Activated CD8-positive, alpha-beta memory T cell treated with anti-CD3 and anti-CD28 coated beads for 1 hour (primary cell): ENCODE measurements at places on chromosomes 11 and 22.

GRCh38 chr22:19889951-19890350 is 35.3 kb upstream of the GNB1L start:
- DNase-seq, result no peak

- DNase-seq, result no peak
These were observed 658.0 kb downstream of the DLG2 start for GRCh38 chr11:84969103-84969502.

DNA sequence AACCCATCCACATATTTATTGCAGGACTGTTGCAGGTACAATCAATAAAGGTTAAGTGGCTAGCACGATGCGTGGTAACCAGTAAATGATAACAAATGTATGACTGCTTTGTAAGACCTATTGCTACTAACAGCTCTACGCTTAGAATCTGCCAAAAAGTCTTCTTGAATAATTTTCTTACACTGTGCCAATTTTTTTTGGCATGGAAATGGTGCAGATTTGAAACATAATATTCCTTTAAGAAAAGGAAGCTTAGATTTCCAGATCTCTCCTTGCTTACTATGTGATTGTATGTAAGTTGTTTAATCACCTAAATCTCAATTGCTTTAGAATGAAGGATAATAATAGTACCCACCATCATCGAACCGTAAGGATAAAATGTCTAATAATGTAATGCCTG is 192.0 kb downstream of the LRRC4C start:
- DNase-seq, result no peak

DNA sequence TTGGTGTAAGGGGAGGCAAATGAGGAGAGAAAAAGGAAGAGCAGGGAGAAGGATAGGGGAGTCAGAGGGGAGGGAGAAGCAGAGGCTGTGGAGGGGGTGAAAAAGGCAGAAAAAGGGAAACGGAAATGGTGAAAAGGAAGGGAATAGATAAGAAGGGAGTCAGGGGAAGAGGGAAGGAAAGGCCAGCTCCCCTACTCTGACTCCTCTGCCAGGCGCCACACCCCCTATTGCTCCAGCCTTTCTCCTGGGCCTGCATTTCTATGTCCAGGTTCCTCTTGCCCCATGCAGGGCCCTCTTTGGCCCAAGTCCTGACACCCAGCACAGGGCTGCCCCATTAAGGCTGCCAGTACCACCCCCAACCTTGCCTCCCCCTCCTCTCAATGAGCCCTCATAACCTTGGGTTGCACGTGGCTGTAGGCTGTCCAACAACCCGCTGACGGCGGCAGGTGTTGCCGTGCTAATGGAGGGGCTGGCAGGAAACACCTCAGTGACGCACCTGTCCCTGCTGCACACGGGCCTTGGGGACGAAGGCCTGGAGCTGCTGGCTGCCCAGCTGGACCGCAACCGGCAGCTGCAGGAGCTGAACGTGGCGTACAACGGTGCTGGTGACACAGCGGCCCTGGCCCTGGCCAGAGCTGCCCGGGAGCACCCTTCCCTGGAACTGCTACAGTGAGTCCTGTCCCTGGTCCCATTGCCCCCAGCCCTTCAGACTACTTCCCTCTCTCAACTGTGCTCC is 3.4 kb upstream of the NHERF4 start:
- no peak for DNase-seq

DNA sequence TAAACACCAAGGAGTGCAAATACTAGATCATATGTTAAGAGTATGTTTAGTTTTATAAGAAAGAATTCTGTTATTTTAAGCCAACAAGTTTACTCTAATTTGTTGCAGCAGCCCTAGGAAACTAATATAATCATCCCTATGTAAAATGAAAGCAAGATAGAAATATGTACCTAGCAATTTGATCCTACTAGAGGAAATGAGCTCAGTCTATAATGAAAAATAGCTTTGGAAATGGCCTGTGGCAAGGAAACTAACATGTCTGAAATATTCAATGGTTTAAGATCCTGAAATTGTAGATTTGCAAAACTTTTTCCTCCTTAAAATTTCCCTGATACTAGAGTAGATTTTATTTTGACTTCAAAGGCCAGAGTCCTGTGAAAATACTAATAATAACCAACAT is 112.7 kb upstream of the SLC5A12 start:
- DNase-seq, result no peak

DNA sequence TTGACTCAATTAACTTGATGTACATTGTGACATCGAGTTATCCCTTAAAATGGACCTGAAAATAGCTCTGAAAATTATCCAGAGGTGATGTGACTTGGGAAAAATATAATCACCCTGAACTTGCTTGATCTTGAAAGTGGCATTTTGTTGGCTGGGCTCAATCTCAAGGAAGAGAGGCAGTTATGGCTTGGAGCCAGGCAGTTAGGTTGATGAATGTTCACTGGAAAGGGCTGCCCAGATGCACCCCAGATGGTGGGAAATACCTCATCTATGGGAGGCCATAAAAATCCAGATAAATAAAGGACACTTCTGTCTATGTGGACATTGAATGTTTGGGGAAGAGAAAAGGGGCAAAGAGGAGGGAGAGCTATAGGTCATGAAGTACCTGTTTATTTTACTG is 55.7 kb upstream of the OR5AN1 start:
- DNase-seq, result no peak

DNA sequence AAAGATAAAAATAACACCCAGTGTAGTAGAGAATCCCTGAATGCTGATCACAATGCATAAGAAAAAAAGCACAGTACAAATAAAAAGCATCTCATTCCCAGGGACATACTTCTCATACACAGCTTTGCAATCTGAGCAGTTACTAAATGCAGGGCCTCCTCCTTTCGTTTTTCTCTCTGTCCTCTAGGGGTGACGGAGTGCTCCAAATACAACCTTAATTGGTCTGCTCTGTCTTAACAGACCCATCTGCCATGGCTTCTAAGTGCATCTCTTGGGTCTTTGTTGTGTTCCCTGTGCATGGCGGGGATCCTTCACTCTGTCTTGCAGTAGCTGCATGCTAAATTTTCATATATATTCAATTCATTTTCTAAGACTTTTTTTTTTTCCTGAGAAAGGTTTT is 1114.2 kb upstream of the RAG2 start:
- no peak for DNase-seq

- no peak for DNase-seq
These were observed 20.7 kb downstream of the SLN start for GRCh38 chr11:107691000-107691750.

- DNase-seq, result no peak
These were observed 88.7 kb downstream of the STIM1 start for GRCh38 chr11:3944198-3944597.

DNA sequence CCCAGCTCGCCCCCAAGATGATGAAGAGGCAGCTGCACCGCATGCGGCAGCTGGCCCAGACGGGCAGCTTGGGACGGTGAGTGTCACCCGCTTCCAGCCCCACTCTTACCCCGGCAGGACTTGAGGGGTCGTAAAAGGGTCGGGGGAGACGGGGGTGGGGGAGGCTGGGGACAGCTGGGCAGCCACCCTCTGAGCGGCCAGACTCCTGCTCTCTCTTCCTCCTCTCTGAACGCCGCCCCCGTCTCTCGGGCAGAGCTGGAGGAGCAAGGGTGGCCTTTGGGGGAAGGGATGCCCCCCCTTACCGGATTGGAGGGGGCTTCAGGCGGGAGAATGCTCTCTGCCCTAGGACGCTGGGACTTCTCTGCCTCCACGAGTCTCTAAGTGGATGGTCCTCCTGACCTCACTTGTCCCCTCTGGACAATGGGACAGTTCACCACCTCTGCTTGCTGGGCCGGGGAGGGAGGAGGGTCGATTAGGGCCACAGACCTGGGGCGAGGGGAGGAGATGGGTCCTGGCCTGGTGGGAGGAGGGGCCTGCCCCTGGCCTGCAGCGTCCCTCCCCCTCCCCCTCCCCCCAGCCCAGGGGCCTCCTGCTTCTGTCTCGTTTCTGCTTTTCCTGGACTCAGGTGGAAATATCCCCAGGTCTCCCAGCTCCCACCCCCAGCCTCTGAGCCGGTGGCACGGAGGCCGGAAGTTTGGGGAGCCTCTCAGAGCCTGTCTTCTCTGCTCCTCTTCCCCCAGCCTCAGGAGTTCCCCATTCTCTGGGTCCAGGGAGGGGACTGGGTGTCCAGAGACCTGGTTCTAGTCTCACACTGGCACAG is 512 bp downstream of the SH3BP1 start:
- DNase-seq, result no peak

GRCh38 chr11:26244207-26244606 is 87.7 kb upstream of the ANO3 start:
- no peak for DNase-seq

DNA sequence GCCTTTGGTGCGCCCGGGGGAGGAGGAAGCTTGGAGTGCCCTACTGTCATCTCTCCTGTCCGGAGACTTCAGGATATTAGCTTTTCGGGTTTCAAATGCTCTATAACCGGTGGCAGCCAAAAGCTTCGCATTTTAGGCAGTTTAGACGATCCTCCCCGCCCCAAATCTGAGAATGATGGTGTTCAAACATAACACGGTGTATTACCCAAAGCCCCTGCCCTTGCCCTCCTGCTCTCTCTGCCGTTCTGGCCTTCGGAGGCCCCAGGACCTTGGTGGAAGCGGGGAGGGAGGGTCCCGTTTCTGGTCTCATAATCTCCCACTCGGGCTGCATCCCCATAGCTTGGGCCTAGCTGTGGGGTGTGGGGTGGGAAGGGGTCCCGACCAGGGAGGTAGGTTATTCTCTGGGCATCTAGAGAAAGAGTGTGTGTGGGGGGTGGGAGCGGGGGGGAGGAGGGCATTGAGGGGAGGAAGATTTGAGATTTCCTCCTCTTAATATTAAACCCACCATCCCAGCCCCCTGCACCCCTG is 2.3 kb downstream of the PKNOX2 start:
- DNase-seq, result no peak

GRCh38 chr22:26463101-26463661 is 20.4 kb downstream of the HPS4 start:
- no peak for DNase-seq

DNA sequence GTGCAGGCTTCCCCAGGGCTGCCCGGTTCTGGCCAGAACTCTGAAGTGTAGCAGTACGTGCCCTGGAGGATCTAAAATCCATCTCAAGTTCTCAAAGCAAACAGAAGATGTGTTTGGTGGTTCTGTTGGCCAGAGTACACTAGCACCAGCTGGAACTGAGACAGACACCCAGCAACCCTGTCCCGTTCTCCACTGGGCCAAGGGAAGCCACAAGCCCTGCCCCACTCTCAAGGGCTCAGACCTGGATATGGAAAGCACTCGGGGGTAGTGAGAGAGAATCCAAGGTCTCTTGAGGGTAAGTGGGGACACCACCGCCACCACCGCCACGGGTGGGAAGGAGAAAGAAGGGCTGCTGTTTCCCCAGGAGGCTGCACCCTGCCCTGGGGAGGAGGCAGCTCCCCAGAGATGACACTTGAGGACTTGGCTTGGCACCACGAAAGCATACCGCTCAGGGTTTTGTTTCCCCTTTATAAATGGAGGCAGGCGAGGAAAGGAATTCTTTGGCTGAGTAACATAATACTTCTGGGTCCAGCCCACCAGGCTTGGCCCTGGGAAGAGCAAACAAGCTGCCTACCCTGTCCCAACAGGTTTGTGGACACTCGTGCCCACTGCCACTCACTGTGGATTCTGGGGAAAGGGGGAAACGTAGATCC is 56.1 kb upstream of the POU2AF1 start:
- DNase-seq, result no peak

- no peak for DNase-seq
These were observed 19.7 kb upstream of the SLC5A1 start for GRCh38 chr22:32023251-32023827.

- no peak for DNase-seq
These were observed 387.1 kb downstream of the METTL15 start for GRCh38 chr11:28495333-28495732.

- DNase-seq, result no peak
These were observed 237.6 kb upstream of the C11orf87 start for GRCh38 chr11:109184376-109184775.

DNA sequence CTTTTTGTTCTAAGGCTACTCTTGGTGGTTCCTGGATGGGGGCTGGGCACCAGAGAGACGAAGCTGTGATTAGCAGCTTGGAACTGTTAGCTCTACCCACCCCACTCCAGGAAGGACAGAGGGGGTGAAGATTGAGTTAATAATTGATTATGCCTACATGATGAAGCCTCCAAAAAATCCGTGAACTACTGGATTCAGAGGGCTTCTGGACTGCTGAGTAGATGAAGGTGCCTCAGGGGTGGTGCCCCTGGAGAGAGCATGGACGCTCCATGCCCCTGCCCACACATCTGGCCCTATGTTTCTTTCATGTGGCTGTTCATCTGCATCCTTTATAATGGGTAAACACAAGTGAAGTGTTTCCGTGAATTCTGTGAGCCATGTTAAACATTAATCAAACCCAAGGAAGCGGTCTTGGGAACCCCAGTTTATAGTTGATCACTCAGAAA is 47.3 kb upstream of the CYP2D6 start:
- DNase-seq, result no peak

DNA sequence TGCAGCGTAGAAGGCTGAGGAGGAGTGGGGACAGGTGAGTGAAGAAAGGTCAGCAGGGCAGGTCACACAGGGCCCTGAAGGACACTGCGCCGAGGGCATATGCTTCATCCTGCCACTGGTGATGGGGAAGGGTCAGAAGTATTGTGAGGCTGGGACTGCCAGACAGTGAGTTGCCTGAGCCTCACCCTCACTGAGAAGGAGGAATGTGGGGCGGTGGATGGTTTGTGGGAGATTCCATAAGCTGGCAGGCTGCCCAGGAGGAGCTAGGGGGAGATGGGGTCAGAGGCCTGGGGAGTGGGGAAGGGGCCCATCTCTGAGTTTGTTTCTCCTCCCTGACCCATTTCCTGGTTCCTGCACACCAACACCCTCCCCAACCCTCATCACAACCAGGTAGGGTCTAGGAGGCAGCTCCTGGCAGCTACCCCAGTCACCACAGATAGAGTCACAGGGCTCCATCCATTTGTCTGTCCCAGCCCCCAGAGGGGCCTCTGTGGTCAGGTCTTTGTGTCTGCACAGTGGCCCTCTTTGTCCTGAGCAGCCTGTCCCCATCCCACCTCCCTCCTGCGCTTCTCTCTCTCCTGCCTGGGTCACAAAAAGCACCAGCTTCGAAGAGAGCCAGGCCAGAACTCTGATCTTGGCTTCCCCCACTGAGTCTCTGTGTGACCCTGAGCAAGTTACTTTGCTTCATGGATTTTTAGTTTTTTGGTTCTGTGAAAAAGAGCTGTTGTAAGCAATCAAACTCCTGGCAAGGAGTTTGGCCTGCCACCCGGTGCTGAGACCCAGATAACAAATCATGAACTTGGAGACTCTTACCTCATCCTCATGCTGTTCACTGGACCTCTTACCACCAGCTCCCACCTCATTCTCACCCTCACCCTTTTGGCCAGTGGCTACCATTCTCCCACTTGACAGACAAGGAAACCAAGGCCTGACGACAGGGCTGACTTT is 4.6 kb upstream of the P2RY2 start:
- no peak for DNase-seq

GRCh38 chr22:45103756-45104155 is 60.0 kb upstream of the NUP50 start:
- no peak for DNase-seq

DNA sequence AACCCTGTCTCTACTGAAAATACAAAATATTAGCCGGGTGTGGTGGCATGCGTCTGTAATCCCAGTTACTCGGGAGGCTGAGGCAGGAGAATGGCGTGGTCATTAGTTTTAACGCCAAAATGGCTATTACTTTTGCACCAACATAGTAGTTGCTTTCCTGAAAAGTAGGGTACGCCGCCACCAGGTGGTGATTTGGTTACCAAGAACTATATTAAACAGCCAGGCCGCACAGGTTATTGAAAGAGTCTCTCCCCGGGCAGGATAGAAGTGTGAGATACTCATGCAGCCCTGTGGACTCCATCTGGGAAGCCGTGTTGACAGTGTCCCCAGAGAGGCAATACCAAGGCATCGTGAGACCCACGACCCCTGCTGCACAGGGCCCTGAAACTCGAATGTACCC is 24.6 kb upstream of the LRRC32 start:
- no peak for DNase-seq
